Vagina (tissue), 2 donors: ENCODE measurements at places on chromosomes 3 and 15.

GRCh38 chr15:71551566-71551965, 258.8 kb upstream of the NR2E3 start:
- DNase-seq: no peak

DNA sequence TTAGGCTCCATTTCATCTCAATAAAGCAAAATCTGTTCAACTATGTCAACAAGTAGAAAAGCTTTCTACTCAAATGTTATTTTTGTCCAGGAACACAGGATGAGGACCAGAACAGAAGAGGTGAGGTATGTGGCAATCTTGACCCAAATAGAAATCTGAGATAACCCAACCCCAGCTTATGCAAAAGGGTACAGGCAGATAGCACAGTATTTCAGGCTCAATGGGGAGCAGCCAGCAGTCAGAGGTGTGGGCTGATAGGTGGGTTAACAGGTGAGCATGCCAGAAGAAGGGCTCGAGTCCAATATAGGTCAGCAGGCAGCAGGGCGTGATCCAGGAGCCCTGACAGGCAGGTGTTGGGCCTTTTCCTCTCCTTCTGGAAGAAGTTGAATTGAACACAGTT, 281.2 kb upstream of the NR2F2 start:
- no peak for DNase-seq

DNA sequence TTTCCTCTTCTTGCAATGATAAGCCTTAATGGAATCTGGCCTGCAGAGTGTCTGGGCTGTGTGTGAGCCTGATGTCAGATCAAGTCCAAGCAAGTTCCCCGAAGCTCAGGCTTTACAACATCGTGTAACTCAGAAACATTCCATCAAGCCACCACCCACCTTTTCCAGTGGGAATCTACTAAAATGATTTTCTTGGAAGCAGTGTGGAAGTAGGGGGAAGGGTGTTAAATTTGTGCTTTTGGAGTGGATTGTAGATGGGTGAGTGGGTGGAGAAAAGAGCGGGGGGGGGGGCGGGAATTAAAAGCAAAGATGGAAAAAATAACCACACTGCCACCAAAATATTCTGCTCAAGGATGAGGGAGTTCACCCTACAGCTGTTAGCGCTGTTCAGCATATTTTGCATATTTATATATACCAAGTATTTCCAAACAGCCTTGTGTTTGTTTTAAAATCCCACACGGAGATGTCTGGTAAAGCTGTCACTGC, 53.6 kb downstream of the VGLL3 start:
- no peak for DNase-seq

- no peak for DNase-seq
Observed at GRCh38 chr3:59388555-59389270, 338.9 kb upstream of the CFAP20DC start.

DNA sequence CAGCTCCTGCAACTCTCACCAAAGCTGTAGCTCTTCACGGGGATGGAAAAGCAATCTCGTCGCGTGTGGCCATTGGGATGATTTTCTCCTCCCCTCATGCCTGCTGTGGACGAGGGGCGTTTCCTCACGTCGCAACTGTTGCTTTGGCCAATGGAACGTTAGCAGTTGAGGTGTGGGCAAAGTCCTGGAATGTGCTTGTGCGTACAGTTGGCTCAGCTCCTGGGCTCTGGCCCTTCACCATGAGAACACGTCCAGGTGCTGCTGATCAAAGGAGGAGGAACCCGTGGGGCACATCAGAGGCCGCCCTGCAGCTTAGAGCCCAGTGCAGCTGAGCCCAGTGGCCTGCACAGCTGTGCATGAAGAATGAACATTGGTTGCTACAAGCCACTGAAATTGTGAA, 186.1 kb downstream of the TJP1 start:
- no peak for DNase-seq

DNA sequence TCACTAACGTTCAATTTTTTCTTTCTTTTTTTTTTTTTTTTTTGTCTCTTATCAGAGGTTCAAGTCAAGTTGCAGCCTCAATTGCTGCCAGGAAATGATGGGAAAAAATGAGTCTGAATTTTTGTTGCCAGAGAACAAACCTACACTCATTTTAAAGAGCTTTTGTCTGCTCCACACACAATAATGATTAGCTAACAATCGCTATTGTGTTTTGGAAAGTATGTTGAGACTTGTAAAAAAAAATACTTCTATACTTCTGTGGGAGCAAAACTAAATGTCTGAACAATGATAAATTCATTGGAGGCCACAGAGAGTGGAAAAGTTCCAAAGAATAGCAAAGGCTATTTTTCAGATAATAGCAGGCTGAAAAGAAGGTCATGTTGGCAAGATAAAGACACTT, 176.3 kb upstream of the LMCD1 start:
- no peak for DNase-seq
